ENCODE measurements at places on chromosomes 5 and 9. TPM values are rescaled to one million over a fixed set of nuclear protein-coding genes. Genes with fewer than 3 reads are reported as not detected.

DNA sequence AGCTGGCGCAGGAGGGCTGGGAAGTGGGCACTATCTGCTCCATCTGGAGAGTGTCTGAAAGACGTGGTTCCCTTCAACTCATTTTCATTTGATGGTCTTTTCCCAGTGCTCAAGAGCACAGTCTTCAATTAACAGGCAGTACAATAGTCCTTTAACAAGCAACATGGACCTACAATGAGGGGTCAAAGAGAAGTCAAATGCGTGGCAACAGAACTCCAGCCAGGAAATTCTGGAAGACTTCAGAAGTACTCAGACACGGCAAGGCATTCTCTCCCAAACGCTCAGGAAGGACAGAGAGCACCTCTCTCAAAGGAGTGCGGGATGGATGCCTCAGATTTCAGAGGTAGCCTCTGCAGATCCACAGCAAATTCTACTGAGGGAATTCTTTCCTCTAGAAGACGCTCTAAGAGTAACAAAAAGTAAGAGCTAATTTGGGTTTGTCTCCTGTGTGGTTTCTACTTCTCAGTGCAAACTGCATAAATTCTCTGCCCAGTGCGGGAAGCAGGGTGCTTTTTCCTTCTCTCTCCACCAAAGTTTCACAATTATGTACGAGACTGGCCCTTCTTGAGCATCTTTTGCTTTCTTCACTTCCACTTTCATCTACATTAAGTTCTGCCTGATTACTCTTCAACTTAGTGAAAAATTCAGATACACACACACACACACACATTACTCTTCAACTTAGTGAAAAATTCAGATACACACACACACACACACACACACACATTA is 56.4 kb downstream of the LHFPL2 start:
- no peaks in the 10 kb centered on the region for H3K4me1 ChIP-seq
- no peak overlapping the region for H3K27ac ChIP-seq
- DNase-seq: no peak
- H3K36me3 ChIP-seq: no peaks in the 10 kb centered on the region
- no peak overlapping the region for H3K4me3 ChIP-seq

GRCh38 chr9:20490246-20490834 is 132.0 kb downstream of the MLLT3 start:
- H3K36me3 ChIP-seq: no peaks in the 10 kb centered on the region
- no peak overlapping the region for H3K4me3 ChIP-seq
- no peak for DNase-seq
- H3K27ac ChIP-seq: no peak overlapping the region
- no peaks in the 10 kb centered on the region for H3K27me3 ChIP-seq

DNA sequence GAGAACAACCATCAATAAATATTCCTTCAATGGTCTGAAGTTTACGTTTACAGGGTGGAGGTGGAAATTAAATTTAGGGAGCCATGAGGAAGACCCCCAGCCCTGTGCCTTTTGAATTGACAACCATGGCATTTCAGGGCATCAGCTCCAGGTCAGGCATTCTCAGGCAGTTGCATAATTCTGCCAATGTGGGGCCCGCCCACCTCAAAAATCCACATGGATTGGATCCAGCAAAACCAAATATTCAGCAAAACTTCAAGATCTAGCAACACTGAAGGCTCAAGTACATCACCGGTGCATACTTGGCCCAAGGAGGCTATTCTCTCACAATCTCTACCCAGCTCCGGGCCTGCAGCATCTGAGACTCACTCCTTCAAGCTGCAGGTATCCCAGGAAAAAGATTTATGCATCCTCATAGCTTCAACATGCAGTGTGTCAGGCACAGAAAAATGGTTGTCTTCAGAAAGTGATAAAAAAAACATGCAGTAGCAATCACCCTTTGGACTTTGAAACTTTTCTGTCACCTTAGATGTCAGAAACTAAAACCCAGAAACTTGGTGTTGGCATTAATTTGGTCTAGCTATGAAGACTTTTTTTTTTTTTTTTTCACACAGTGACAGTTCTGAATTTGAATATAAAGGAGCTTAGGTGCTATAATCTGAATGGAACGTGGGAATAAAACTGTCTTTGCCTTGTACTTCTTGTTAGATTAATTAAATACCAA is 21.4 kb upstream of the ANXA2R start:
- H3K27ac ChIP-seq: no peak overlapping the region
- H3K4me1 ChIP-seq: peaks cover 13% of the 10 kb centered on the region
- no peak for DNase-seq
- no peaks in the 10 kb centered on the region for H3K27me3 ChIP-seq
- H3K36me3 ChIP-seq: peaks cover 10% of the 10 kb centered on the region
- H3K4me3 ChIP-seq: no peak overlapping the region

DNA sequence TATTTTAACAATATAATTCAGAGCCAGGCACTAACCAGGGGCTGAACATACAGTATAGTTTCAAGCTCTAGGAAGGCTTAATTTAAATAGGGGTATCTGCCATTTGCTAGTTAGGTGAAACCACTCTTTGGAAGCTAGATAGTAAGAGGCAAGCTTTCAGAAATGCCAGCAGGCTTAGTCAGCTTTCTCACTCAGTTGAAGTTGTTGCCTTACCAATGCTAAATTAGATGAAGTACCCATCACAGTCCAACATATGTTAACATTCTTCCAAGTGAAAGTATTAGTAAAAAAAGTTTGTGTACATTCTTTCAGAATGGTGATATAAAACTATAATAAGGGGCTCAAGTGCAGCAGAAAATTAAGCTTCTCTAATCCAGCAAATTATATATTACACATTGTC is 215.0 kb downstream of the CNTLN start:
- no peak for DNase-seq
- no peak overlapping the region for H3K4me3 ChIP-seq
- H3K27me3 ChIP-seq: no peaks in the 10 kb centered on the region
- no peaks in the 10 kb centered on the region for H3K4me1 ChIP-seq
- no peak overlapping the region for H3K27ac ChIP-seq

- H3K4me3 ChIP-seq: no peak overlapping the region
- H3K27me3 ChIP-seq: no peaks in the 10 kb centered on the region
- peaks cover 3% of the 10 kb centered on the region for H3K4me1 ChIP-seq
These were observed 230.6 kb upstream of the CD180 start for GRCh38 chr5:67426961-67427849.

- H3K4me3 ChIP-seq: no peak overlapping the region
- H3K36me3 ChIP-seq: peaks cover 2% of the 10 kb centered on the region
- DNase-seq: no peak
- no peak overlapping the region for H3K27ac ChIP-seq
- no peaks in the 10 kb centered on the region for H3K27me3 ChIP-seq
- peaks cover 23% of the 10 kb centered on the region for H3K4me1 ChIP-seq
These were observed 135.9 kb downstream of the GCNT1 start for GRCh38 chr9:76594764-76595424.

- peaks cover 44% of the 10 kb centered on the region for H3K27me3 ChIP-seq
- H3K4me1 ChIP-seq: peaks cover 2% of the 10 kb centered on the region
- no peak for DNase-seq
- no peak overlapping the region for H3K27ac ChIP-seq
These were observed 50.0 kb upstream of the PPARGC1B start for GRCh38 chr5:149679876-149680809.

DNA sequence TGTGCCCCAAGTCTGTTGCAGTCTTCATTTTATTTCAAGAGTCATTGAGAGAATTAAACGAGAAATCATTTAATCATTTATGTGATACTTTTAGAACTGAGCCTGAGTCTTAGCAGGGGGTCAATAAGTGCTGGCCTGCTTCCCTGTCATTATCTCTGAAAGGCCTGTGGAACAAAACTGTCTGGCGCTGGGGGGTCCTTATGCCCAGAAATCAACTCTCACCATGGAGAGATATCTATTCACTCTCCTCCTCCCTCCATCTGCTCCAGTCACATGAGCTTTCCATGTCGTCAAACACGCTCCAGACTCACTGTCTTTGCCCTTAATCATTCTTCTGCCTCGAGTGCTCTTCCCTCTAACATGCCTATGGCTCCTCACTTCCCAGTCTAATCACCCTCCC is 136.8 kb downstream of the ESM1 start:
- no peak overlapping the region for H3K27ac ChIP-seq
- H3K4me1 ChIP-seq: peaks cover 14% of the 10 kb centered on the region
- no peaks in the 10 kb centered on the region for H3K36me3 ChIP-seq
- no peak for DNase-seq
- H3K27me3 ChIP-seq: peaks cover 34% of the 10 kb centered on the region

DNA sequence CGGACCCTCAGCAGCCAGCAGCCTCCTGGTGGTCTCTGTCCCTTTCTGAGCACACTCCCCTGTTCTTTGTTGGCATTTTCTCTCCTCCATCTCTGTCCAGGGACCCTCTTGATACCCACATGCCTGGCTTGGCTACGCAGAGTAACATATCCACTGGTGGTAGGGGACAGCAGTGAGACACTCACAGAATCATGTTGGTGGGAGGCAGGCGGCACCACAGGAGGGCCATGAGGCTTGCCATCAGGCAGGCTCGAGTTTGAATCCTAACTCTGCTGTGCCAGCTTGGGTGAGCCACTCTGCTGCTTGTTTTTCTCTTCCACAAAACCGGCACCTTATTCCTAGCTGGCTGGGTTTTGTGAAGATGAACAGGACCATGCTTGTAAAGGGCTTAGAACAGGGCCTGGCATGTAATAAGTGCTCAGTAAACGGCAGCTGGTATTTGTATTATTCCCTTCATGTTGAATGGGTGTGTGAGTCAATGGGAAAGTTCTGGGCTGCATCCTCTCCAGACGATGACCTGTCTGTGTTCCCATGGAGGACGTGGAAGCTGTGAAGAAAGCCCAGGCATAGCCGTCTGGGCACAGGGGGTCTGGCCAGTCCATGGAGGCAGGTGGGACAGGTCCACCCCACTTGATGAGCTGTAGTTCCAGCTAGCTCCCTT is 2.3 kb downstream of the COL27A1 start:
- no peak overlapping the region for H3K4me3 ChIP-seq
- no peak for DNase-seq
- H3K4me1 ChIP-seq: peaks cover 8% of the 10 kb centered on the region
- H3K27ac ChIP-seq: no peak overlapping the region
- no peaks in the 10 kb centered on the region for H3K36me3 ChIP-seq

DNA sequence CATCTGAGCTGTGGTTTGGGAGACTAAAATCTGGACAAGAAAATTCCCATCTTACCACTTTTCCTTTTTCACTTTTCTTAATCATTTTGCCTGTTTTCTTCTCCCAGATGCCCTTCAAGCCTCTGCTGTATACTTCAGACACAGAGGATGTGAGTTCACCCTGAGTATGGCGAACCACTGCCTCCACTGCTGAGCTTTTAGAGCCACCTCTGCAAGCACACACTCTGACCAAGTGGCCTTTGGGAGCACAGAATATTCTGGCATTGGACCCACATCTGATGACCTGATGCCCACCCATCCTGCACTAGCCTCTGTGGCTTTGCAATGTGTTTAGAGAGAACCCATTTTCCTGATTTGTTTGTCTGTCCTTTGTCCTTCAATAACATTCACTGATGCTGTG is 32.5 kb downstream of the TERT start:
- H3K27ac ChIP-seq: no peak overlapping the region
- no peaks in the 10 kb centered on the region for H3K36me3 ChIP-seq
- H3K27me3 ChIP-seq: peaks cover 22% of the 10 kb centered on the region

GRCh38 chr5:132491368-132492364 is 1.1 kb upstream of the IRF1 start:
- H3K4me1 ChIP-seq: peaks cover 57% of the 10 kb centered on the region
- H3K36me3 ChIP-seq: peaks cover 34% of the 10 kb centered on the region
- H3K4me3 ChIP-seq: peak overlapping the region; percentile 86
- peak; percentile 73 for DNase-seq
- peak overlapping the region; percentile 97 for H3K27ac ChIP-seq

DNA sequence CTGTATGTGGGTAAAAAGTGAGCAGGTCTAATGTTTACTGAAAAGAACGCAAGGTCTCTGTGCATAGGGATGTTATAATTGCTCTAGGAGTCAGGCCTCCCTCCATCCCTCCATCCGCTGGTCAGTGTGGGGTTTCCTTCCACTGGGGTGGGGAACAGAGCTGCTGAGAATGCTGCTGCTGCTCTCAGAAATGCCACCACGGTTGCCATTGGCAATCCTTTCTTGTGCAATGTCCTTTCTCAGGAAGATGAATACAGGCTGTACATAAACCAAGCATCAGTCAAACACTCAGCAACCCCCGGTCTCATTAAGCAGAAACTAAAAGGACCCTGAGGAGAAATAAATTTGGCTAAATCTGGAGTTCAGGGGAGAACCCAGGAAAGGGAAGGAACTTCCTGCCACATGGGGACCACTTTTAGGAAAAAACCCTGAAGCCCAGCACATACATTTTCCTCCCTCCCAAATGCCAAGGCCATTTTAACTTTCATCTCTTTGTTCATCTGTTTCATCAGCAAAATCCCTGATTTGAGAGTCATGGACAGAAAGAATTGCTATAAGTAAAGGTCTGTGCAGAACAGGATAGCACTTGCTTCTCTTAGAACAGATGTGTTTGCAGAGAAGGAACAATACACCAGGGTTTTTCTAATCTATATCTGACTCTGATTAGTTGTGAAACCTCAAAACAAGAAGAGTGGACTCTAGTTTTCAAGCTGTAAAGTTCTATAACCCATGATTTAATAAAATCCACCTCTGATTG is 70.4 kb upstream of the SLC1A3 start:
- peaks cover 9% of the 10 kb centered on the region for H3K27me3 ChIP-seq
- H3K27ac ChIP-seq: no peak overlapping the region
- no peaks in the 10 kb centered on the region for H3K4me1 ChIP-seq
- no peak for DNase-seq

- H3K27ac ChIP-seq: no peak overlapping the region
- H3K27me3 ChIP-seq: peaks cover 9% of the 10 kb centered on the region
- H3K4me3 ChIP-seq: no peak overlapping the region
- DNase-seq: no peak
- peaks cover 3% of the 10 kb centered on the region for H3K4me1 ChIP-seq
These were observed 41.8 kb downstream of the CAVIN4 start for GRCh38 chr9:100619665-100620064.

DNA sequence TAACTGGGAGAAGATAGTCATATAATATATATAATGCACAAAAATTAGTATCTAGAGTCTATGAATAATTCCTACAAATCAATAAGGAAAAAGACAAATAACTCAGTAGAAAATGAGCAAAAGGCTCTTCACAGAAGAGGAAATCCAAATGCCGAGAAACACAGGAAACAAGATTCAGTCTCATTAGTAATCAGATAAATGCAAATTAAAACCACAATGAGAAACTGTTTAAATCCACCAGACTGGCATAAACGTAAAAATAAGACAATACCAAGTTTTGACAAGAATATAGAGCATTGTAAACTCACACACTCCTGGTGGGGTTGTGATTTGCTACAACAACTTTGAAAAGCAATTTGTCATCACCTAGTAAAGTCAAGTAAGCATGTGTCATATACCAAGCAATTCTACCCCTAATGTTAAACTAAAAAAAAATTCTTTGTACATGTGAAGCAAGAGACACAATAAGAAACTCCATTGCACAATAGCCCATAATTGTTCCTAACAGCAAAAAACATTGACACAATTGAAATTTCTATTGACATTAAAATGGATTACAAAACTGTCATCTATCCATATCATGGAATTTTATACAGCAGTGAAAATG is 21.0 kb upstream of the UBLCP1 start:
- no peak for DNase-seq
- H3K27me3 ChIP-seq: peaks cover 15% of the 10 kb centered on the region
- H3K4me1 ChIP-seq: no peaks in the 10 kb centered on the region
- H3K4me3 ChIP-seq: no peak overlapping the region
- no peak overlapping the region for H3K27ac ChIP-seq

- no peaks in the 10 kb centered on the region for H3K4me1 ChIP-seq
- no peaks in the 10 kb centered on the region for H3K36me3 ChIP-seq
- H3K4me3 ChIP-seq: no peak overlapping the region
- no peak overlapping the region for H3K27ac ChIP-seq
- no peaks in the 10 kb centered on the region for H3K27me3 ChIP-seq
These were observed 245.4 kb downstream of the MPDZ start for GRCh38 chr9:13033959-13034693.

Gene MELK
- 69.6 TPM for total RNA-seq

Gene TMC1
- not detected for total RNA-seq

Gene LCN10
- 0.68 TPM for total RNA-seq

Gene STKLD1
- total RNA-seq: 0.20 TPM

Gene CAVIN4
- total RNA-seq: 0.29 TPM

Gene SLC45A2
- 0.21 TPM for total RNA-seq

Gene WDR31
- total RNA-seq: 1.1 TPM

Gene OLFML2A
- total RNA-seq: not detected

Gene KCNT1
- not detected for total RNA-seq

All from activated CD8-positive, alpha-beta memory T cell treated with anti-CD3 and anti-CD28 coated beads, Interleukin-2, amount 10 ng/mL, durations not matched to agents 7 days and 5 days (primary cell).